Esophagus (tissue), 2 donors: ENCODE measurements at places on chromosomes 4 and X. TPM values are rescaled to one million over a fixed set of nuclear protein-coding genes. Genes with fewer than 3 reads are reported as not detected.

Gene RNF175
- polyA plus RNA-seq: 0.06 TPM

Gene PSAPL1
- 0.04 TPM for polyA plus RNA-seq

Gene EFNB1
- 22.2 TPM for polyA plus RNA-seq

Gene REPS2
- polyA plus RNA-seq: 0.51 TPM

Gene TET2
- 5.3 TPM for polyA plus RNA-seq

Gene CXCL13
- polyA plus RNA-seq: 1.2 TPM
